NCI-H146 (cell line): ENCODE measurements at places on chromosomes 12 and 14.

DNA sequence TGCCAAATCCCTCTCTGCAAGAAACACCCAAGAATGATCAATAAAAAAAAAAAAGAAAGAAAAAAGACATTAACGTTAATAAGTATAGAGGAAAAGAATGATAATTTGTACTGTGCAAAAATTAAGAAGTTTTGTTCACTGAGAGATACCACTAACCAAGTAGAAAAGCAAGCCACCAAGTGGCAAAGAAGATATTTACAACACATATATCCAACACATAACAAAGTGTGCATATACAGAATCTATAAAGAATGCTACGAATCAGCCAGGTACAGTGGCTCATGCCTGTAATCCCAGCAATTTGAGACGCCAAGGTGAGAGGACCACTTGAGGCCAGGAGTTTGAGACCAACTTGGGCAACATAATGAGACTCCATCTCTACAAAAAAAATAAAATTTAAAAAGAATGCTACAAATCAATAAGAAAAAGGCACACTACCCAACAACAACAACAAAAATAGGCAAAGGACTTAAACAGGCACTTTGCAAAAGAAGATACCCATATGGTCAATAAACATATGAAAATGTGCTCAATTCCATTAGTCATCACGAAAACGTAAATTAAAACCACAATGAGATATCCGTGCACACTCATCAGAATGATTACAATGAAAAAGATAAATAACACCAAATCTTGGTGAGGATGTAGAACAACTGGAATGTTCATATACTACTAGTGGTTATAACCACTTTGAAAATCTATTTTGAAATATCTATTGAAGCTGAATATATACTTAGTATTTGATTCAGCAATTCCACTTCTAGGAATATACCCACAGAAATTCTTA is 19.8 kb downstream of the GALNT4 start:
- no peak for DNase-seq

DNA sequence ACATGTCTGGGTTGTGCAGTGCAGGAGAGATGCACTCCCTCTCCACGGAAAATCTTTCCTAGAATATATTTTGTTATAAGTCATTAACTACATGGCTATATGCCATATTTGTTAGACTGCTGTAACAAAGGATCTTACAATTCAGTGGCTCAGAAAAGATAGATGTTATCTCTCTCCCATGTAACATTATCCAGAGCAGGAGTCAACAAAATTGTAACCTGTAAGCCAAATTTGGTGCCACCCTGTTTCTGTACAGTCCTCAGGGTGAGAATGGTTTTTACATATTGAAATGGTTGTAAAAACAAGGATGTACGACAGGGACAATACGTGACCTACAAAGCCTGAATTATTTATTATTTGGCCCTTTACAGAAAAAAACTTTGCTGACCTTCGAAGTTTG is 155.5 kb downstream of the KIF21A start:
- no peak for DNase-seq

GRCh38 chr12:132390287-132391076 is 61.1 kb upstream of the GALNT9 start:
- no peak for DNase-seq

DNA sequence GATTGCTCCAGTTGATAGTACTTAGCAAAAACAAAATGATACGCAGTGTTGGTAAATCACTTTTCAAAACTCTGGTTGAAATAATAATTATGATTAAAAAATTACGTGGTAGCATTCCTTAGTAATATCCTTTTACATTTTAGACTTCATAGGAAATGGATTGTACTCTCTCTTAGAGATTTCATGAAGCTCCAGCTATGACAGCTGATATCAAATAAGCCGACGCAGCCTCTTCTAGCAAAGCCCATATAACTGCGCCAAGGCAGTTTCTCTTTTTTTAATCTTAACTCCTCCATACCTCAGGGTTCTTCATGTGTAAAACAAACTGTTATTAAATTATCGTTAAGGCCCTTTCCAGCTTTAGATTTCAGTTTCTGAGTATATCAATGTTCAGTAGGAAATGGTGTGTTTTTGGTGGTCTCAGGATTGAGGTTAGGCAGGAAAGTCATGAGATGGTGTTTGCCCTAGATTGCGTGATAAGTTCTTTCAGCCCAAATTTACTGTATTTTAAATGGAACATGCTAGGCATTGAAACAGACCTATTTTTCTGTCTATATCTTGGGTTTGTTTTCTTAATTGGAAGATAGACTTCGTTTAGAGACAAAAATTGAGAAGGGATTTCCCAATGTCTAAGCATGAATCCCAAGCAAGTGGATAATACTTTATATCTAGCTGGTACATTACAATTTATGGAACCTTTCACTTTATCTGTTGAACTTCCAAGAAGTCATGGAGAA is 902 bp upstream of the CFL2 start:
- DNase-seq, result no peak

GRCh38 chr14:22977434-22977683 is 5.0 kb downstream of the AJUBA start:
- no peak for DNase-seq

- peak; percentile 48 for DNase-seq
Measured at GRCh38 chr12:57620936-57621496, 9.8 kb downstream of the ARHGEF25 start.

DNA sequence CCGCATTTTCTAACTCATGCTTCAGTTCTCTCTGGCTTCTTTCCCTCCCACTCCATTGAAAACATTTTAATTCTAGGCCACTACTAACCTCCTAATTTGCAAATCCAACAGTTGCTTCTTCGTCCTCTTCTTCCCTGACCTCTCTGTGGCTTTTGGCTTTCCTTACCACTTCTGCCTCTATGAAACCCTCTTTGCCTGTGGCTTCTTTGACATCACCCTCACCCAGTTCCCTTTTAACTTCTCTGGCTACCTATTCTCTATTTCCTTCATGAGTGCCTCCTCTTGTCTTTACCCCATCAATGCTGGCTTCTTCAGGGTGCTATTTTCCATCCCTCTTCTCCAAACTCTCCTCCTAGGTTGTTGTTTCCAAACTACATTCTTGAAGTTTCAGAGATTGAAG is 4.4 kb upstream of the HCFC2 start:
- no peak for DNase-seq

GRCh38 chr14:99821519-99822508 is 28.6 kb downstream of the EML1 start:
- no peak for DNase-seq

GRCh38 chr12:122403115-122403770 is 19.2 kb downstream of the CLIP1 start:
- DNase-seq, result no peak

- no peak for DNase-seq
Measured at GRCh38 chr14:101478096-101478495, 83.2 kb upstream of the DIO3 start.

DNA sequence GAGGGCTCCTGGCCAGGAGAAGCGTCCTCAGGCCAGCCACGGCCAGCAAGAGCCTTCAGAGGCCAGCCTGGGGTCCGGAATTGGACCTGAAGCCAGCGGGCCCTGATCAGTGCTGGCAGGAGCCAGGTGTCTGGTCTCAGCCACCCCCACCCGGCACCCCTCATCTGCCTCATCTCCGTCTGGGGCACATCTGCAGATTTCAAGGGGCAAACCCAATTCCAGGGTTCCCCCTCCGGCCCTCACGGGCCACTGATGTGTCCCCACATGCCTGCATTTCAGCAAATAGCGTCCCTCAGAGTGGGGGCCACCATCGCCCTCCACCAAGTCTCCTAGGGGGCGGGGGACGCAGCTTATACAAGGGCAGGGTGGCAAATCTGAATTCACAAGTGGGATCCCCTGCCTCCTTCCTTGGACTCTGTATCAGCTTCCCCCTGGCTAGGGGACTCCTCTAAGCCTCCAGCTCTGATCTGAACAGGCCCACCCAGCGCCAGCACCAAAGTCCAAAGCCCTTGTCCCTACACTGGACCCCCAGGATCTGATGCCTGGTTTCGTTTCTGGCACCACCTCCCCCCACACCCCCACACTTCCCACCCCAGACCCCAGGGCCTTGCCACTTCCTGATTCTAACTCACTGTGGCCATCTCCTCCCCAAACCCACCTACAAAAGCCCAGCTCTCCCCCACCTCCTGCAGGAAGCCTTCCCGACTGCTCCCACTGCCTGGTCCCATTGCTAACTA is 10.1 kb downstream of the TMEM179 start:
- DNase-seq, result no peak

DNA sequence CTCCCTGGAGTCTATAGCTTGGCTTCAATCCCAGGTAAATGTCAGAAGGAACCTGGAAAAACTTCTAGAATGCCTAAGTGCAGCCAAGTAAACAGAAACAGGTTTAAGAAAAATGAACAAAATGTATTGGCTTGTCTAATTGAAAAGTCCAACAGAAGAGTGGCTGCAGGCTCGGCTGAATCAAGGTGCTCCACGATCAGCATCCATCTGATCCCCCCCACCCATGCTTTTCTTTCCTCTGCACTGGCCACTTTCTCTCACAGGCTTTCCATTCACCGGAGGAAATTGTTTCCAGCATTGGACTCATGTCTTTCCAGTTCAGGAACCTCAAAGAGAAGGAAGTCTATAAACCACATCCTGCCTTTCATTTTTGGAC is 42.0 kb upstream of the C14orf180 start:
- DNase-seq, result no peak

DNA sequence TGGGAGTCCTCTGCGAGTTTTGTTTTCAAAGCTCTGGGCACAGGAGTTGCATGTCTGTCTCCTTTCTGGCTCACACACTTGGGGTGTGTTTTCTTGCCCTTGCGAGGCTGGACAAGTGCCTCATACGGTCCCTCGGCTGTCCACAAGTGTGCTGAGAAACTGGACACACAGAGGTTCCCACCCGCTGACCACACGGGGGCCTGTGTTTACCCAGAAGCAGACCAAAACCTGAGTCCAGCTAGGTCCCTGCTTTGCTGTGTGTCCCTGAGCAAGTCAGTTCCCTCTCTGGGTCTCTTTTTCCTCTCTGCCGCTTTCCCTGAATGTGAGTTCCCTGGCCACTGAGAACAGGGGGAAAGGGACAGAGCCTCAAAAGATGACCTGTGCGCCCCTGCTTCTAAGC is 678 bp upstream of the OAS2 start:
- no peak for DNase-seq

DNA sequence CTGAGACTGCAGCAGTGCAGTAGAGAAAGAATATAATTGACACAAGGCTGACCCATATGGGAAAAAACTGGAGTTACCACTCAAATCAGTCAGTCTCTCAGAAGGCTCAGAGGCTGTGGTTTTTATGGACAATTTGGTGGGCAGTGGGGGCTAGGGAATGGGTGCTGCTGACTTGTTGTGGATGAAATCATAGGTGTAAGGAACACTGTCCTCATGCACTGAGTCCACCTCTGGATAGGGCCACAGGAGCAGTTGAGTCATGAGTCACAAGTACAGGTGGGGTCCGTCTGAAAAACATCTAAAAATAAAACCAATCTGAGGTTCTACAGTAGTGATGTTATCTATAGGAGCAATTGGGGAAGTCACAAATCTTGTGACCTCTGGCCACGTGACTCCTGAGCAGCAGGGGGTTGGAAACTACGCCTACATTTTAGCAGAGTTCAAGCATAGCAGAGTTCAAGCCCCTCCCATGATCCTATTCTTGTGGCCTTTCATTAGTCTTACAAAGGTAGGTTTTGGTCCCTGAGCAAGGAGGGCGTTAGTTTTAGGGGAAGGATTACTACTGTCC is 18.1 kb upstream of the SGPP1 start:
- no peak for DNase-seq

DNA sequence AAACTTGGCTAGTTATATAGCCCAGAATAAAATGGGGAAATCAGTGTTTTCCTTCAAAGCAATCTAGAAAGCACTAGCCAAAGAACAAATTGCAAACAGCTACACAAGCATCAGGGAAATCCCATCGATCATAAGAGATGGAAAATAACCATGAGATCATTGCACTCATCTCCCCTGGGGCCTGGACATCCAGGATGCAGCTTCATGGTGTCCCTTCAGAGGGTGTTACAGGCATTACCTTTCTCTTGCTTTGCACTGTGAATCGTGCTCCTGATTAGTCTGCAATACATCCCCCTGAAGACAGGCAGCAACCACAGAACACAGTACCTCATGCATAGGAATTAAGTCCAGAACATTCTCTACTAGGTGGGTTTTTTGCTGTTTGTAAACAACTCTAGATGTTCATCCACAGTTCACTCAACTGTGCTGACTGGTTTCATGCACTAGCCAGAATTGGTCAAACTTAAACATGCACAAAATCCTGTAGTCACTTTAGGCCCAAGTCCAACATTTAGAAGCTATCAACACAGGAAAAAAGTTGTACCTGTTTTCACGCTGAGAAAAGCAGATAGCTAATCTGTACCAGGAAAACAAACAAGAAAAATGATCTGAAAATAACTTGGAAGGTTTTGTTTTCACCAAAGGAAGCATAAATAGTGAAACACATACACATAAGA is 120.1 kb downstream of the ZFP36L1 start:
- no peak for DNase-seq
